ENCODE measurements at places on chromosomes 12 and 14.
A peak's percentile ranks its signal among the peaks of the same experiment; 100 is the strongest.

DNA sequence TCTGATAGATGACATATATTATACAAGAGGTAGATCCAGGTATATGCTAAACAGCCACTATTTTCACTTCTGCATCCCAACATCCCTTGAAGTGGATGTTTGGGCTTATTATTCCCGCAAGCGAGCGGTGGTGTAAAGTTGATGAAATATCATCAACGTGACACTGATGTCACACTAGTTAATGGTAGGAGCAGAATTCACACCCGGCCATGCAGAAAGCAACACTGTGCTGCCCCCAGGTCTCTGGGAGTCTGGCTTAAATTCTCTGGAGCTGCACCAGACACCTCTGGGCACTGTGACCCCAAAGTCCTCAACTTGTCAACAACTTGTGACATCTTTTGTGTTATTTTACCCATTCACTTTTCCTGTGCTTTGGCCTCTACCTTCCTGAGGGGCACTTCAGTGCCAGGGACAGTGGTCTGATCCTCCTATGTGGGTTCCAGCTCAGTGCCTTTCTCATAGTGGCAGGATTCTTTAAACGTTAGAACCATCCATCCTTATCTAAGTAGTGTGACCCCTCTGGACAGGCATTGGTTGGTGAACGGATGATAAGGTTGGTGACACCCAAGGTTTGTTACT is 952 bp downstream of the DRAM1 start:
- DNase-seq, result no peak

DNA sequence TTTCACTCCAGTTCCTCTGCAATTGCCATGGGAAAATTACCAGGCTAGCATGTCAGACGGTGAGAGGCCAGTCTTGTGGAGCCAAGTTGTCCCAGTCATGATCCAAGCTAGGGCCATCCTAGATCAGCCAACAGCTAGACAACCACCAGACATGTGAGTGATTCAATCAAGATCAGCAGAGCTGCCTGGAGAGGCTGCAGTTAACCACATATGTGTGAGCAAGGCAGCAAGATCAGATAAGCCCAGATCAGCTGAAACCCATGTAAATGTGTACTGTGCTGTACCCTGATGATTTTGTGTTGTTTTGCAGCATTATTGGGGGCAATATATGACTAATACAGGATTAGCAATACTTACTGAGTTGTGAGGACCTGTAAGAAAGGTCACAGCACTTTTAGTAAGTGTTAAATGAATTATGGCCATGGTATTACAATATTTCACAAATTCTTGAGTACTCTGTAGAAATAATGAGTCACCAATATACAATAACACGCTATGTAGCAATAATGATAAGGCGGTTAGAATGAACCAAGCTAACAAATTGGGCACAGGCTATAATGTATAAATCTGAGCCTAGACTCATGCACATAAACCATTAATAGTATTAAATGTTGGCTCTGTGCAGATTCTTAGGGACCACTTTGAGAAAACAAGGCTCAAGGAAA is 91.4 kb downstream of the SUDS3 start:
- no peak for DNase-seq

DNA sequence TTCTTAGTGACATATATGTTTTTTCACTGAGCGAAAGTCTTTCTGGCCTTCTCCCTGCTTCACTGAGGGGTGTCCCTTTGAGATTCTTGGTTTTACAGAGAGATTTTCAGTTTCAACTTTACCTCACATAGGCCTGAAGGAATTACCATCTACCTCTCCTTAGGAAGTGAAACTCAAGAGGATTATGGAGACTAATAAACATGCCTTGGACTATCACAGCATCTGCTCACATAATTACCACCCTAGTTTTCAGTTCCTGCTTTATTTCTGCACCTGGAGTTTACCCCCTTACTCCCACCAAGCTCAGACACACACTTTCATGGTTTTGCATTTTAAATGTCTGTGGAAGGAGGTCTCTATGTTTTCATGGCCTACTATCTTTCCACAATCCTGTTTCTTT is 118.3 kb upstream of the SCAF11 start:
- DNase-seq, result no peak

- no peak for DNase-seq
Measured at GRCh38 chr12:98999559-98999958, 354.5 kb downstream of the APAF1 start.

DNA sequence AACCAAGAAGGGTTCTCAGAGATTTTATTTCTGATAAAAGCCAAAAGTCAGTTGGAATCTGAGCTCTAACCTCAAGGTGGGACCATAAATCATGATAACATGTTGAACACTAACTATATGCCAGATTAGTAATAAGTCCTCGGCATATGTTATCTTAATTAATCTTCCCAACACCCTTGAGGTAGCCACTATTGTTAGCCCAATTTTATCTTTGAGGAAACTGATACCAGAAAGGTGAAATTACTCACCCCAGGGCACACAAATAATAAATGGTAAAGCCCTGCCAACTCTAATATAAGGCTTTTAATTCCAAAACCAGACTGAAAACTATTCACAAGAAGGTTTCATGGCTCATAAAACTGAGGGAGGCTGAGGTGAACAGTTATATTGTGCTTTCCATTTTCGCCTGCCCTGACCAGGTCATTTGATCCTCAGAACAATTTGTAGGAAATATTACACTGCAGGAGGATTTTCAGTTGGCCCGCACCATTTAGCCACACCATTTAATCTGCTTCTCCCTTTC is 16.1 kb upstream of the NUAK1 start:
- DNase-seq, result no peak

- DNase-seq, result no peak
Measured at GRCh38 chr12:132454193-132454932, 35.6 kb upstream of the FBRSL1 start.

DNA sequence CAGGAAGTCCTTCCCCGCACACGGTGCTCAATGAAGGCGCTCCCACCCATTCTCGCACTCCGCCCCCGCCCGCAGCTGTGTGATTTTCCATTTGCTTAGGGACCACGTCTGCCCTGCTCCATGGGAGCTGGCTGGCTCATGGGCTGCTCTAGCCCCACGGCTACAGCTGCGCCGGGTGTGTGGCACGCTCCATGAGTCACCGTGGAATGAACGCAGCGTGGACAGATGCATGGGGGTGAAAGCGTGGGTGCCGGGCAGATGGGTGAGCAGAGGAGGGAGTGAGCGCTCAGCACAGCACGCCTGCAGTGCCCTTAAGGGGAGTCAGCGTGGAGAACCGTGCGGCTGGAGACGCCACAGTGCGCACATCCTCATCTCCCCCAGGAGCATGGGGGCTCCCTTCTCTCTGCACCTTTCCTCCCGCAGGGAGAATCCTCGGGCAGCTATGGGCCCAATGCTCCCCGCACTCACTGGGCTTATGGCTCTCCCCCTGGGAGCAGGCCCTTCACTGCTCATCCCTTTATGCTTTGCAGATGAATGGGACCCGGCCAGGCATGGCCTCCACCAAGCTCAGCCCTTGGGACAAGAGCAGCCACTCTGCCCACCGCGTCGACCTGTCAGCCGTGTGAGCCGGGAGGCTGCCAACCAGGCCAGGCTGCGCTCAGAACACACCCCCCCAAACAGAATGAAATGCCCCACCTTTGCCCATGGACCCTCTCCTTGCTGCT is 185.1 kb downstream of the ADGRD1 start:
- DNase-seq, result no peak

- DNase-seq, result no peak
Measured at GRCh38 chr14:81710232-81710845, 176.7 kb upstream of the SEL1L start.

DNA sequence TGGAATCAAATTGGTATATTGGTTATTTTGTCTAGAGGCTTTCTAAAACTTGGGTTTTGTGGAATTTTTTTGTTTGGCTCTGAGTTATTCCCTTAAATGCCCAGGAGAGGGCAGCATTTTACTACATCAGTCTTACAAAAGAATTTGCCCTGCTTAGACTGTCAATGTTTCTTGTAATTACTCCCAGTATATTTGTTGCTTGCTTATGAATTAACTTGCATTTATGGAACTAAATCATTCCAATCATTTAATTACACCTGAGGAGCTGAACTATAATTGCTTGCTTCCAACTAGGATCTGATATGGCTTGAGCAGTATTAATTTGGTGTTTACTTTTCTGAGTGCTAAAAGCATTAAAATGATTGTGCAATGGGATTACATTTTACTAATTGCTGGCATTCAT is 48.7 kb downstream of the MIPOL1 start:
- DNase-seq, result no peak

GRCh38 chr12:104142543-104142942 is 4.5 kb upstream of the NFYB start:
- no peak for DNase-seq

GRCh38 chr14:103391048-103391447 is 5.8 kb downstream of the MARK3 start:
- DNase-seq, result peak; percentile 53

DNA sequence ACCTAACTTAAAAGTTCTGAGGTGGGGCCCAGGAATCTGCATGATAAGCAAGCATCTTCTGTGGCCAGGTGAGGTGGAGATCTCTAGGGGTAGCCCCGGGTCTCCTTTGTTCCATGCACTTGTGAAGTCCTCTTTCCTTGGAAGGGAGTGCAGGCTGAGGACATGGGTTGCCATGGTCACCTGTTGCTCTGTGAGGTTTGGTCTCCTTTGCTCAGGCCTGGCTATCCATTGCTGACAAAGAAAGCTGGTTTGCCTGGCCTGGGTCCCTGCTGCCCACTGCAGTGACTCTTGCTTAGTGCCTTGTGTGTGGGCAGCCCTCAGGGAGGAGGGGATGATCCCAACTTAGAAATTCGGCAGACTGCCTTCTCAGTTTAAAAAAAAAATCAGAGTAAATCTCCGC is 11.1 kb downstream of the NRXN3 start:
- DNase-seq, result no peak

- no peak for DNase-seq
Measured at GRCh38 chr14:103142026-103142425, 18.8 kb downstream of the TNFAIP2 start.

DNA sequence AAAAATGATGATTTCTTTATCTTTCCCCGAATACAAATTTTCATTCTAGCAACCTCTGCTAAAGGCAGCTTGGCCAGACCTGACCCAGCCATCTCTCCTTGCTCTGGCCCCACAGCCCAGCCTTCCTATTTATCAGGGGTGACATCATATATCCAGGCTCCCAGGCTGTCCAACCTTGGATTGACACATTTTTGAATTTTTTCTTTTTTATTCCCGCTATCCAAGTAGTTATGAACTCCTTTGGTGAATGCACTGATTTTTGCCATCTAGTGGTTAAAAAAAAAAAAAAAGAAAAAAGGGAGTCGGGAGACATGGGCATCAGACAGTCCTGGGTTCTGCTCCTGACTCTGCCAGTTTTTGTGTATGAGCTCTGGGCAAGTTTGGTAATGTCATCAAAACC is 120.5 kb downstream of the PTPN11 start:
- no peak for DNase-seq

- no peak for DNase-seq
Measured at GRCh38 chr12:132395908-132396305, 66.5 kb upstream of the GALNT9 start.

- DNase-seq, result no peak
Measured at GRCh38 chr14:52269100-52269499, 1.6 kb downstream of the PTGDR start.

DNA sequence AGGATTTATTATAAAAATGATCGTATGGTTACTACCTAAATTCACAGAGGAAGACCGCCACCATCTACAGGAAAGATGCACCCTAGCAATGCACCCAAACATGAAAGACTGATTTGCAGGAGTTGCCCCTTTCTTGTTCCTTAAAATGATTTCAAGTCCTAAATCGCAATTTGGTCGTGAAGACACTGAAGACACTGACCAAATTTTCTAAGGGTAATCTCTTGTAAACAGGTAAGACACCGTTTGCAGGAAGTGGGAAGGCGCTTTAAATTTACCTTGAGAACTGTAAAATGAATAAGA is 1.0 kb downstream of the SOS2 start:
- DNase-seq, result no peak

DNA sequence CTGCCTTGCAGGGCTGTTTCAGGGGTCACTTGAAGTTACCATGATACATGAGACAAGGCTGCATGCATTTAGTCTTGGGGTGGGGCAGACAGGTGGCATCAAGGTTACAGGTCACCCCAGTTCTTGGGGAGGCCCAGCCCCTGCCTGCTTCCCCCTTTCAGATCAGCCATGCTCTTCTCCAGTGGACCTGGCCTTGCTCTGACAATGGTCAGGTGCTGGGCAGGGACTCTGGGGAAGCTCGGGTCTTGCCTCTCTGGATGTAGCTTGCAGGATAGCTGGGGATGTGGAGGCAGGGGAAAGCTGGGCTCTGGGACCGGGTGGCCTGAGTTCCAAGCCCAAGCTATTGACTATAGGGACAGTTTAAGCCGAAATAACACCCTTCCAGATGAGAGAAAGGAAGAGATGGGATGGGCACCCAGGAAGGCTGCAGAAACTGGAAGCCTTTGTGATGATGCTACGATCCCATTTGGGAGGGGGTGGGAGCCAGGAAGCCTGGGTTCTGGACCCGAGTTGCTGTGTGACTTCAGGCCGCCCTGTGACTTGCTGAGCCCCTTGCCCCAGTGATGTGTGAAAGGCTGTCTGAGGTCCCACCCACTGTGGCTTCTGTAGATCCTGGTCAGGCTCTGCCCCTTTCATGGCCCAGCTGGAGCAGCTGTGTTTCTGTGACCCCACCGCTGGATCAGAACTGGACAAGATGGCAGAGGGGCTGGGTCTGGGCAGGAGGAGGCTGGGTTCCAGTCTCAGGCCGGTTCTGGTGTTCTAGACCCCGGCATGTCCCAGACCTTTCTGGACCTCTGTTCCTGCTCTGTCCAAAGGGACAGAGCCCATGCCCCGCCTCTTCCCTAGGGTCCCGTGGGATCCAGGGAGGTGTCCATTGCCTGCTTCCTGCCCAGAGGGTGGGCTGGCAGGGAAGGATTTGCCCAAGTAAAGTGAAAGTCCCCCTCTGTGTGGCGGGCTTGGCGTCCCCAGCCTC is 2.1 kb downstream of the TNFAIP2 start:
- no peak for DNase-seq

DNA sequence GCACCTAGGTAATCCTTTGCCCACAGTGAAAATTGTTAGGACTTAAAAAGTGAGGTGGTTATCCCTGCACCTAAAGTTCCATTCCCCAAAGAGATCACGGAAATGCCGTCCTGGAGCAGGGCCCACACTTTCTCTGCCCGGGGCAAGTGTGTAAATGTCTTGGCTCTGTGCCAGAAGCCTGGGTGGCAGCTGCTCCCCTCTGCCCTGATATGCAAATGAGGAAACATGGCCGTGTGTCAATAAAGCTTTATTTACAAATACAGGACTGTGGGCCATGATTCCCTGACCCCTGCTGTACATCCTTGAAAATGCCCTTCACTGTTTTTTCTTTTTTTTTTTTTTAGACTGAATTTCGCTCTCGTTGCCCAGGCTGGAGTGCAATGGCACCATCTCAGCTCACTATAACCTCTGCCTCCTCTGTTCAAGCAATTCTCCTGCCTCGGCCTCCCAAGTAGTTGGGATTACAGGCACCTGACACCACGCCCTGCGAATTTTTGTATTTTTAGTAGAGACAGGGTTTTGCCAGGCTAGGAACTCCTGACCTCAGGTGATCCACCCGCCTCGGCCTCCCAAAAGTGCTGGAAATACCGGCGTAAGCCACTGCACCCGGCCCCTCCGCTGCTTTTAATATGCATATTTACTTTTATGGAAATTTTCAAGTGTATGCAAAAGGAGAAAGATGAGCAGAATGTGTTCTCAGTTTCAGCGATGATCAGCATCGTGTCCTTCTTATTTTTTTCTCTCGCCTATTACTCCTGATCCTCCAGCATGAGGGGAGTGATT is 75.5 kb downstream of the GALNT9 start:
- DNase-seq, result no peak

Data from effector memory CD8-positive, alpha-beta T cell (primary cell).